ENCODE measurements at places on chromosomes 1 and 21.

DNA sequence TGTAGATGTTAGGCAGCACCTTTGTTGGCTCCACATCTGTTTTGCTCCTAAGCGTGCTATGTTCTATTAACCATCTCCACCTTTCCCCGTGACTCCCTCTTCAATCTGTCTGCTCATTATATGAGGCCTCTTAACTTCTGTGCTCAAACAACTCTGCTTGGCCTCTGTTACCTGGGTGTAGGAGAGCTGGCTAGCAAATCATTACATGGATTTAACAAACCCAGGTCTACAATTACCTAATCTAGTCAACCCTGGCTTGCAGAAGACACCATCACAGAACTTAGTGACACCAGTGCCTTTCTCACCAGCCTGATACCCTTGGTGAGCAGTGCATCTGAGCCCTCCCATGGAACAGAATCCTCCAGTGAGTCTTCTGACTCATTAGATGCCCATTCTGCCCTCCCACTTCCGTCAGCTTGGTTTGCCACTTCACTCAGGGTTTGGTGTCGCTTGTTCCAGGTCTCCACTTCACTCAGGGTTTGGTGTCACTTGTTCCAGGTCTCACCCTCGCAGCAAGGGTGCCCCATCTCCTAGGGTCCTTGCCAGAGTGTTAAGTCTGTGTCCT, 92.0 kb upstream of the KIF26B start:
- no peak for DNase-seq

DNA sequence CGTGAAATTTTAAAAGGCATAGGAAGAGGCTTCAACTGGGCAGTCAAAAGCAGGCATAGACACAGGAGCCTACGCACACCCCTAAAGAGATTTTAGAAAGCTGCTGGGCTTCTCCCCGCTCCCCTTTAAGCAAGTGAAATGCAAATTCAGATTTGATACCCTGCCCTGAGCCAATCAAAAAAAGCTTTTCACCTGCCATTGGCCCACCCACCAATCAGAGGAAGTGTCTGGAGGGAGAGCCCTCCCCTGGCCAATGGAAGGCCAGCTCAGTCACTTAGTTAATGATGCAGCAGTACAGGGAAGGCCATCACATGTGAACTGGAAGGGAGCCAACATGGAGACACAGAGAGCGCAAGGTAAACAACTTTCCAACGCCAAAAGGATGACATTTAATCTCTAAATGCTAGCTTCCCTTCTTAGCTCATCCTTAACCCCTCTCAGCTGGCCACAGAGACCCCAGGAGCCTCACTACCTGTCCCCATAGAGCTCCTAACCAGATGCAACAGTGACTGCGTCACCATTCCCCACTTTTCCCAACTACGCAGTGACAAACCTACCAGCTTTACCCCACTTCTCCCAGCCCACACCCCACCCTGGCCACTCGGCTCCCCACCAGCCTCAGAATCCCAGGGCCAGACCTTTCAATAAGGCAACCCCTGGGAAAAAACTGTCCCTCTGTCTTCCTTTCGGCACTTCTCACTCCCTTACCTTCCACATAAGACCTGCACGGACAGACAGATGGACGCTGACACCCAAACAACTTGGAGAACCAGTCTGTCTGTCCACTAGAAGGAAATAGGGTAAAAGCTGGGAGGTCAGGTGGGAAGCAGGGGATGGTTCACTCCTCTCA, 71.0 kb downstream of the CD46 start:
- peak; percentile 85 for DNase-seq

GRCh38 chr1:163029901-163030300, 39.3 kb upstream of the RGS4 start:
- no peak for DNase-seq

GRCh38 chr1:40711465-40712404, 20.2 kb downstream of the NFYC start:
- peak; percentile 67 for DNase-seq

- no peak for DNase-seq
These were observed 315.8 kb upstream of the KAZN start for GRCh38 chr1:14282707-14283106.

- DNase-seq, result no peak
These were observed 40.5 kb upstream of the RALGPS2 start for GRCh38 chr1:178684542-178685000.

- DNase-seq, result no peak
These were observed 22.8 kb downstream of the ECE1 start for GRCh38 chr1:21267191-21268077.

DNA sequence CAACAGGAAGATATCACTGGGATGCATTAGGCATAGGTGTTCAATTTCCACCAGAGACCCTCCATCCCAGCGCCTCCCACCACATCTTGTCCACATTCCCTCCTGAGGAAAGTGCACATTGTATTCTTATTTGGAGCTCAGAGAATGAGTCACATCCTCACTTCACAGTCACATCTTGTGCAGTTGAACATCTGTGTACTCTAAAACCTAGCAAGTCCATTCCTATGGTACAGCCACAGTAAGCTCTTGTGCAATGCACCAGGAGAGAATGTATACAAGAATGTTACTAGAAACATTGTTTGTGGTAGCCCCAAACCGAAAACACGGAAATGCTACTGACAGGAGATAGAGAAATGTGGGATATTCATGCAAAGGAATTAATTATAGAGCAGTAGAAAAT, 1.6 kb upstream of the KDF1 start:
- DNase-seq, result no peak

DNA sequence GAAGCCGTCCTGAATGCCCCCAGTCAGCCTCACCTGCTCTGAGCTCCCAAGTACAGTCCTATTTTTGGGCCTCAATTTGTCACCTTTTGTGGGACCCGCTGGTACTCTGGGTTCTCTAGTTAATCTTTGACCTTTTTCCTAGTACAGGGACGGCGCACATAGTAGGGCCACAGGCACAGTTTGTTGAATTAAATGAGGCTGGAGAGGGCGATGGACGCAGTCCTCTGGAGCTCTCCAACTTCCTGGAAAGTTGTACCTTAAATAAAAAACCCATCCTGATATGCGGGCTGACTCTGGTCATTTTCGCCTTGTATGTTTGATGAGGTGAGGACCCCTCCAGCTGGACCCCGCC, 4.8 kb downstream of the FAM110D start:
- no peak for DNase-seq

- DNase-seq, result no peak
These were observed 894 bp upstream of the TSEN15 start for GRCh38 chr1:184050636-184051035.

GRCh38 chr1:61299463-61299862, 217.1 kb downstream of the NFIA start:
- no peak for DNase-seq

GRCh38 chr1:15485636-15486035, 9.7 kb downstream of the CELA2B start:
- DNase-seq, result no peak

- DNase-seq, result no peak
These were observed 30.1 kb upstream of the DUSP23 start for GRCh38 chr1:159750621-159751020.

GRCh38 chr1:200365897-200366426, 43.9 kb downstream of the ZNF281 start:
- no peak for DNase-seq

DNA sequence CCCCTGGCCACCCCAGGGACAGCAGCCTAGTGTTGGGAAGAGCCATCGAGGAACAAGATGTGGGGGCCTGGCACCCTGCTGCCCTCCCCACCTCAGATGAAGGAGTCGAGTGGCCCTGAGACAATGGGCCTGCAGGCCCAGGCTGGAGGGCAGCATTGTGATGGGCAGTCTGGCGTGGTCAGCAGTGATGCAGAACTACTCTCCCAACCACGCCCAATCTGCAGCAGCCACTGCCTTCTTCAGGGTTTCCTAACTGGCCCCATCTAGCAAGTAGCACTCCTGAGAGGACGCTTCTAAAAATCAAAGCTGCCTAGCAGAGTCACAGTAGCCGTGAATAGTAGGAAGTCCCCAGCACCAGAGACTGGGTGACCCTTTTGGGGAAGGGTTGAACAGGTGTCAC, 18.5 kb downstream of the CDCP2 start:
- DNase-seq, result no peak

GRCh38 chr1:225891229-225891972, 2.5 kb upstream of the LEFTY1 start:
- DNase-seq, result no peak

DNA sequence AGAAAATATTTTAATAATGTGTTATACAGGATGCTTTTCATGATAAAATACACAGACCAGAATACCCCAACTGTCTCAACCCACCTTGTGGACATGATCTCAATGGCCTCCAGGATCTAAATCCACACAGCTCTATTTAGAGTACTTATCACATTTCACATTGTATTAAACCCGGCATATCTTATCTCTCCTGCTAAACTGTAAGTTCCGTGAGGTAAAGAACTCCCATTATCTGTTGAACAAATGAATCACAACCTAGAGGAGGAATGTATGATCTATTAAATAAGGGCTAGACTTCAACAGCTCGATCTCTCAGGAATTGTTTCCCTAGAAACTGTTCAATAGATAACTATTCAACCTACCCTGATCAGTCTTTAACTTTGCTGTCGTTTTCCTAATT, 6.9 kb downstream of the ETV3 start:
- no peak for DNase-seq

- DNase-seq, result no peak
These were observed 163.7 kb downstream of the NTMT2 start for GRCh38 chr1:170309389-170310013.

DNA sequence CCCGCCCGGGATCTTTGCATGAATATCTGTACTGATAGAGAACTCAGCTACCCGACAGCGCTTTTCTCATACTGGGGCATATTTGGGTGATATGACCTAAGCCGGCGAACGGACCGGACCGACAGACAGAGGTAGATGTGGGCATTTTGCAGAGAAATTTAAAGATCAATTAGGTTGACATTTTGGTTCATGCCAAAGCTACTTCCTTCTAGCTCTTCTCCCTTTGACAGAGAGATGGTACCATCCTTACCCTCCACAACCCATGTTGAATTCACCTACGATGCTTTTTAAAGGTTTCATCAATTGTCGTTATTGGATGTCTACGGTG, 459 bp downstream of the ARV1 start:
- no peak for DNase-seq

DNA sequence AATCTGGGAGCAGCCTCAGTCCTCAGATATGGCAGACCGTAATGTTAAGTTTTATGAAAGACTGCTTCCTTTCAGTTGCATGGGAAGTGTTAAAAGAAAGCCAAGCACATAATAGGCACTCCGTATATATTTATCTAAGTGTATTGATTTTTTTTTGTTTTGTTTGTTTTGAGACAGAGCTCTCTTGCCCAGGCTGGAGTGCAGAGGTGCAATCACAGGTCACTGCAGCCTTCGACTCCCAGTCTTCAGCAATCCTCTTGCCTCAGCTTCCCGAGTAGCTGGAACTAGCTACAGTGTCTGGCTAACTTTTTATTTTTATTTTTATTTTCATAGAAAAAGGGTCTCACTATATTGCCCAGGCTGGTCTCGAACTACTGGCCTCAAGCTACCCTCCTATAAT, 341.8 kb downstream of the USH2A start:
- no peak for DNase-seq

GRCh38 chr1:17270891-17271765, 22.2 kb downstream of the PADI3 start:
- DNase-seq, result no peak

DNA sequence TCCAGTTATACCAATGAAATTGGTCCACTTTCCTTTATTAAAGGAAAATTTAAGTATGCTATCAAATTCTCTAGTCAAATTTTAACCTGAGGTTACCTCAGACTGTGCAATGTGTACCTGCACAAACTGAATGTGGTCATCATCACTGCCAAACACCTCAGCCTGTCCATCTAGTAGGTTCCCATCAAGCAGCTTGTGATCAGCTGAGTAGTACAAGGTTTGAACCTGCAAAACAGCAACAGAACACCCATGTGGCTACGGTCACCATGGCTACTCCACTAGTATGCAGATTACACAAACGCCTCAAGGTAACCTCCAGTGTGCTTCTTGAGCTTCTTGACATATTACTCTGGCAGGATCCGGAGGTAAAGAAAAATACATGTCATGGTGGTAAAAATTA, 11.6 kb downstream of the IVNS1ABP start:
- DNase-seq, result no peak

GRCh38 chr1:3011631-3012455, 9.4 kb upstream of the ACTRT2 start:
- DNase-seq, result no peak

DNA sequence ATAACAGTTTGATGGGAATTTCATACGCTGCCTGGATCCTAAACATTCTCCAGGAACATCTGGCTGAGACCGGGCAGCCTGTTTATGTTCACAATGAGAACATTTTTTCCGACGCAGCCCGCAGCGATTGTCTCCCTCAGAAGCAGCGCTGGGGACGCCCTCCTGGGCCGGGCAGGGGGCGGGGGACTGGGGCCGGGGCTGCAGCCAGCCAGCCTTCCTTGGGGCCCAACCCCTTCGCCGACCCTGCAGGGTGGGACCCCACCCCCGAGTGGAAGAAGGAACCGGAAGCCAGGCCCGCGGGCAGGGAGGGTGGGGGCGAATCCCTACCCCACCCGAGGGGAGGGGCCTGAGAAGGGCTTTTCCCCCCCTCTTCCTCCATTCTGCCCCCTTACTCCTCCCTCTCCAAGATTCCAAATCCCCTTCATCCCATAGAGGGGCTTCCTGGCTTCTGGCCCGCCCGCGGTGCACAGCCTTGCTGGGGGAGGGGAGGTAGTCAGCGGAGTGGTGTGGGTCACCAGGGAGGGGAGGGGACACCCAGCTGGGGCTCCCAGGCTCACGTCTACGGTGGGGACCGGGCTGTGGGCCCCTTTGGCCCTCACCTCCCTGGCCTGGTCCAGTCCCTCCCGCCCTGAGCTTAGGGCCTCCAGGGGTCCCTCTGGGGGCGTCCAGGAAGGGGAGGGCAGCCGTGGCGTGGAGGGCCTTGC, 60.6 kb downstream of the WNT9A start:
- DNase-seq, result peak; percentile 33

DNA sequence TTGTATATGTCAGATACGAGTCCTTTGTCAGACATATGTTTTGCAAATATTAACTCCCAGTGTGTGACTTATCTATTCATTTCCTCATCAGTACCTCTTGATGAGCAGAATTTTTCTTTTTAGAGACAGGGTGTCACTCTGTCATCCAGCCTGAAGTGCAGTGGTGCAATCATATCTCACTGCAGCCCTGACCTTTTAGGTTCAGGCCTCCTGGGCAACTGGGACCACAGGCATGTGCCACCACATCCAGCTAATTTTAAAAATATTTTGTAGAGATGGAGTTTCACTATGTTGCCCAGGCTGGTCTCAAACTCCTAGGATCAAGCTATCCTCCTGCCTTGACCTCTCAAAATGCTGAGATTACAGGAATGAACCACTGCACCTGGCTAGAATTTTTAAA, 93.0 kb downstream of the HLCS start:
- no peak for DNase-seq

GRCh38 chr1:32910319-32910718, 9.1 kb upstream of the TMEM54 start:
- DNase-seq, result no peak

GRCh38 chr1:12448746-12449177, 169.2 kb downstream of the DHRS3 start:
- DNase-seq, result no peak

Data from CD4-positive, alpha-beta T cell treated with Interleukin-15 for 4 hours (primary cell).